ENCODE measurements at places on chromosomes 11 and 22.

DNA sequence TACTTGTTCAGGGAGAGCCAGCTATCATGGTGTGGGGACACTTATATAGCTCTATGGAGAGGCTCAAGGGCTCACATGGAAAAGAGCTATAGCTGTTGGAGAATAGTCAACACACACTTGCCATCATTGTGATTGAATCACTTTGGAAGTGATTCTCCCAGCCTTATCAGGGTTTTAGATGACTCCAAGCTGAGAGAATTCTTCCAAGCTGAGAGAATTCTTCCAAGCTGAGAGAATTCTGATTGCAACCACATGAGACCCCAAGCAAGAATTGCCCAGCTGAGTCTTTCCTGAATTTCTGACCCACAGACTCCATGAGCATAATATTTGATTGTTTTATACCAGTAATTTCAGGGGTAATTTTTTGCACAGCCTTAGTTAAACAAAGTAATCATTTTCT, 1318.3 kb upstream of the RAG2 start:
- no peak for DNase-seq

DNA sequence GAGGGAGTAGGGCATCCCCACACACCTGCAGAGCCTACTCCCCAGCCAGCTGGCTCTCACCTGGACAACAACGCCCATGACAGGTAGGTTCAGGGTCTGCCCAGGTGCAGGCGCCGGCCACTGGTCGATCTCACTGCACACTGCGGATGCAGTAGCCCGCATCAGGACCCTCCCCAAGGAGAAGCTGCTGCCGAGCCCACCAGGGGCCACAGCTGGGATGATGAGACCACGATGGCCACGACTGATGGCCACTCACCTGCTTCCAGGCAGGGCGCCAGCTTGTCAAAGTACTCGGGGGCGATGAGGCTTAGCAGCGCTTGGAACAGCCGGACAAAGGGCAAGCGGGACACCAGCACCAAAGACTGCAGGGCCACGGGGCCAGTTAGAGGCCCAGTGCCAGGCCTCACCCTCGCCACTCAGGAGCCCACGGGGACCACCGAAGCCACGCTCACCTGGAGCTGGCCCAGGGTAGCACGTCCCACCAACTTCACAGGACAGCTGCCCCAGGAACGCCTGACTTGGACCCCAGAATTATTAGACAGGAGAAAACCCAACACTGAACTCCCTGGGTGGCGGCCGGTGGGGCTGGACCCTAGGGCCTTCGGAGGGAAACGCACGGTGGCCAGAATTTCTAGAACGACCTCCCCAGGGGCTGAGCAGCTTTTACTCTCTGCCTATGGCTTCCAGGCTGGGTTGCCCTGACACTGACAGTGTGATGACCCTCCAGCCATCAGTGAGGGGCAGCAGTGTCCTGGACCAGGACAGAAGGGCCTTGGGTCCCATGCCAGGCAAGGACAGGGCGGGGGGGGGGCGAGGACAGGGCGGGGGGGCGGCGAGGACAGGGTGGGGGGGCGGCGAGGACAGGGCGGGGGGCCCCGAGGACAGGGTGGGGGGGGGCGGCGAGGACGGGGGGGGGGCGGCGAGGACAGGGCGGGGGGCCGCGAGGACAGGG, 8.9 kb upstream of the PLXNB2 start:
- no peak for DNase-seq

DNA sequence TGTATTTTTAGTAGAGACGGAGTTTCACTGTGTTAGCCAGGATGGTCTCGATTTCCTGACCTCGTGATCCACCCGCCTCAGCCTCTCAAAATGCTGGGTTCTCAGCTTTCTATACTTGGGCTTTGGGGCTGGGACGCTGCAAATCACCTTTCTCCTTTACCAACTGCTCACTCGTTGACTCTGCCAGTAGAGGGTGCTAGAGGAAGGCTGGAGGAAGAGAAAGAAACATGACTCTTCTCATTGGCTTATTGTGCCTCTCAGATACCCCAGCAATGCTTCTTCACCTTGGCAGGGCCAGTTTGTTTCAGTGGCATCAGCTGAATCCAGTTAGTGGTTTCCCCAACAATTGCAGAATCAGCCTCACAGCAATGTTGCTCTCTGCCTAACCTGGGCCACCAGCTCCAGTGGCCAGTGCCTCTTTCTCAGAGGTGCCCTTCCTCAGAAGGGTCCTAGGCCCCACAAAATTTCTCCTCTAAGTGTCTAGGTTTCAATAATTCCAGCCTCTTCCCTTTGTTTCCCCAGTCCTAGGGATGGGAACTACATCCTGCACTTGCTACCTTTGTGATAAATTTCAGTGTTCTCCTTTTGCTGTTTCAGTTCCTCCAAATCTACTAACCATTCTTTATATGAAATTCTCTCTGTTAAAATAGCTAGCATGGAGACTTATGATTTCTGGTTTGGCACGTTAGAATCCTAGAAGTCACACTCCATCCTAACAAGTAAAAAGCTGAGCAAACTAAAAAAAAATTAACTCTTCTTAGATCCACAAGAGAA, 71.5 kb upstream of the VSTM5 start:
- peak; percentile 31 for DNase-seq

GRCh38 chr11:28616160-28616965, 508.2 kb downstream of the METTL15 start:
- DNase-seq = no peak

DNA sequence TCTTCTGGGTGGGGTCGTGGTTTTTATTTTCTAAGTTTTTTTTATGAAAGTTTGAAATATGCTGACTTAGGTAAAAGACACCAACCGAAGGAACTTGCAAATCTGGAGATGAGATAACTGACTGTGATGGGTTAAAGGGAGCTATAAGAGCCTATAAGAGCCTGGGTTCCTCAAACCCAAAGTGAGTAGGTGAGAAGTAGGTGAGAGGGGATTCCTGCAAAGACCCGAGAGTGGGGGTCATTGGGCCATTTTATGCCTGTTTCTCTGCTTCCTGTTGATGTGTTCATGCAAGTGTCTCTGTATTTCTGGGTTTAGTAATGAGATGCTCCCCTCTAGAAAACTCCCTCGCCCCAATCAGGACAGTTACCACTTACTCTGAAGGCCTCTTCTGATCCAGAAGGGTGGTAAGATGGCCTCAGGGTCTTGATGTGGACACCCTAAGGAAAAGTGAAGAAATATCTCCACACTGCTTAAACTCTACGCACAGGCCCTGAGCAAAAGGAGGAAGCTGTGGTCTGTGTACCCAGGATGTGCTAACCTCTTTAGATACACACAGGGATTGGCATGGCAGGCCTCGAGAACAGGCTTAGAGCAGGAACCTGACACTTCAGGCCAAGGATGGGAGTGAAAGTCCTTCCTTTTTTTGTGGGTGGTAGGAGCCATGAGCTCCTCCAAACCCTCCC, 1.8 kb downstream of the FLI1 start:
- DNase-seq = no peak

- no peak for DNase-seq
Observed at GRCh38 chr11:12075822-12076821, 34.3 kb upstream of the MICAL2 start.

DNA sequence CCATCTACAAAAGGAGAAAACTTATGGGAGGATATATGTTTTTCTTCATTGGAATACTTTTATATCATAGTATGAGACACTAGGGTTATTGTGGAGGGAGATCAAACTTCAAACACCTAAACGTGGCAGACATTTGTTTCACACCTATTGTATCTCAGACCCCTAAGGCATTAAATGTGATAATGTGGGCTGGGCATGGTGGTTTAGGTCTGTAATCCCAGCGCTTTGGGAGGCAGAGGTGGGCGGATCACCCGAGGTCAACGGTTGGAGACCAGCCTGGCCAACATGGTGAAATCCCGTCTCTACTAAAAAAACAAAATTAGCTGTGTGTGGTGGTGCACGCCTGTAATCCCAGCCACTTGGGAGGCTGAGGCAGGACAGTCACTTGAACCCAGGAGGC, 75.5 kb downstream of the PRR5L start:
- no peak for DNase-seq

DNA sequence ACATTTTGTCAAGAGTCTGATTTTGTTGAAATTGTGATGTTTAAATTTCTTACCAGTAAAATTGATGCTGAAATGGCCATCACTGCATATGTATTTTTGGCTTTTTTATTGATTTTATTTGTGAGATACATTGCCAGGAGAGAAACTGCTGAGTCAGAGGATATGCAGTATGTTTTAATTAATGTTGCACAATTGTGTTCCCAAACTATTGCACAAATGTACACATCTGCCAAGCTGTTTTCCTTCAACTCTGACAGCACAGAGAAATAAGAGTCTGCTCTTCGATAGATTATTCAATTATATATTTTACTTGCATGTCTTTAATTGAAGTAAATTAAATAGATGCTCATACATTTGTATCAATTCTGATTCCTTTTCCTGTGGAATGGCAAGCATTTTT, 640.2 kb upstream of the LUZP2 start:
- DNase-seq = no peak

- no peak for DNase-seq
Observed at GRCh38 chr22:17213976-17214375, 5.3 kb downstream of the ADA2 start.

GRCh38 chr22:37701141-37701786, 4.4 kb downstream of the TRIOBP start:
- no peak for DNase-seq

GRCh38 chr11:132072044-132072857, 701.8 kb downstream of the NTM start:
- no peak for DNase-seq

GRCh38 chr22:29890760-29891159, 7.8 kb downstream of the MTMR3 start:
- DNase-seq = no peak

DNA sequence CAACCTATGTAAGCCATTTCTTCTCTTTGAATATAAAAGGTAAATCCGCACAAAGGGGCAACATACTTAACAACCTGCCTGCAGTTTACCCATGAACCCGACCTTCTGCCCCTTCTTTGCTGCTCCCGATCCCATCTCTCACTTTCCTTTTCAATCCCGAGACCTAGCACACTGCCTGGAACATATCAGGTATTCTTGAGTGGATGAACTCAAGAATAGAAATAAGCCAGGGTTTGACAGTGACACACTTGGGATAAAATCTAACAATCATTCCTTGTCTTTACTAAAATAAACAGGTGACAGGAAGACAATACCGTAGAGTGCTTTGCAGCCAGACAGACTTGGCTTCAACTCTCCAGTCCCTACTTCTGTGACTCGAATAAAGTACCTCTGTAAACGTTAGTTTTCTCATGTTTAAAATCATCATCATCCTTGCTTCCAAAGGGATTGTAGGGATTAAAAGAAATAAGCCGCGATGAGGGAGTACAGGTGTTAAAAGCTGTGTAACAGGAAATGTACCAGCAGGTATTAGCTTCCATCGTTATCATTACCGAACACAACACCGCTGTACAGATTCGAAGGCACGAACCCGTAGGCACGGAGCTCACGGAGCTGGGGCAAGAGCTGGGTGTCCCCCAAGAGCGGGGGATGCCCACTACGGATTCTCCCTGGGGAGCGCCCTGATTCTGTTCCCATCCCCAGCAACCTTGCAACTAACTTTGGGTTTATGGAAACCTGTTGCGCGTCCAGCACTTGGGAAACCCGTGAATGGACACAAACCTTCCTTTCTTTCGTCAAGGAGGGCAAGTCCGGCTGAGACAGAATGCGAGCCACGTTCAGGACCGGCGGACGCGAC, 720 bp downstream of the UFD1 start:
- peak; percentile 11 for DNase-seq

Measured in hematopoietic multipotent progenitor cell treated with erythropoietin and hydrocortisone succinate and interleukin-3 and kit ligand, for 17 days (in vitro differentiated cells).